B cell (primary cell): ENCODE measurements at places on chromosomes 4 and X. TPM values are rescaled to one million over a fixed set of nuclear protein-coding genes. Genes with fewer than 3 reads are reported as not detected.

GRIA2 gene
- total RNA-seq, result not detected in 2 replicates

PTPN13 gene
- total RNA-seq, result 0.68 and 0.91 TPM in 2 replicates

TNMD gene
- total RNA-seq, result not detected in 2 replicates

ENPEP gene
- not detected in 2 replicates for total RNA-seq

- DNase-seq, result no peak
These were observed 3.5 kb downstream of the SH3KBP1 start for GRCh38 chrX:19883878-19884277.

- DNase-seq, result no peak
These were observed 16.2 kb downstream of the SH3RF1 start for GRCh38 chr4:169254546-169254983.

DNA sequence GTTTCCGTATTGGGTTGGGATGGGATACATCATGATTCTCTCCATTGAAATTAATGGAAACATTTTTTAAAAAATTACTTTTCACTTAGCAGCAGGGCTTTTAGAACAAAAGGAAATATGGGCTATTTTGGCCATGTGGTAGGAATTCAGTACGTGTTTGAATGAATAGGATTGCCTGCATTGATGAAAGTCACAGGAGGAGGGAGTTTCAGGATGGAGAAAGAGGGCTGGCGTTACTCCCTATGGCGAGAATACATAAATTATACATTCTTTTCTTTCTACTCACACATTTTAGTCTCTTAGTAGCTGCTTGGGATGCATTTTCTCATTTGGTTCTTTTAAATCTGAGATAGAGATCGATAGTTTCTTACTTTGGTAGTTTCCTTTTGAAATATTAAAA lies 100.3 kb upstream of the PDHA1 start:
- DNase-seq, result no peak

DNA sequence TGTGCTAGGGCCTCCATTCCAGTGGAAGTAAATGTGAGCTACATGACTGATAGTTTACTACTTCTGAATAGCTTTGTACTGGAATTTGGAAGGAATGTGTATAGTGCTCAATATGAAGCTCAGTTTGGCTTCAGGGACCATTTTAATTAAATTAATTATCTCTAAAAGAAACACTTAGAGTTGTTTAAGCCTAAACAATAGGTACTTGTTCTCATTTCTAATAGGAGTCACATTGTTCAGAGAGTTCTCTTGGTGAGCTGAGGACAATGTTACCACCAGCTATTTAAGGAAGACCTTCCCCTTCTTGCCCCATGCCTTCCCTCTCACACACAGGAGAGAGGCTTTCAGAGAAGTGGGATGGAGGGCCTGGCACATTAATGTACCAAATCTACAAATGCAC lies 78.3 kb downstream of the CHIC2 start:
- no peak for DNase-seq

- no peak for DNase-seq
These were observed 20.9 kb downstream of the HNRNPD start for GRCh38 chr4:82352825-82353366.
